ENCODE measurements at places on chromosomes 5 and 9.

DNA sequence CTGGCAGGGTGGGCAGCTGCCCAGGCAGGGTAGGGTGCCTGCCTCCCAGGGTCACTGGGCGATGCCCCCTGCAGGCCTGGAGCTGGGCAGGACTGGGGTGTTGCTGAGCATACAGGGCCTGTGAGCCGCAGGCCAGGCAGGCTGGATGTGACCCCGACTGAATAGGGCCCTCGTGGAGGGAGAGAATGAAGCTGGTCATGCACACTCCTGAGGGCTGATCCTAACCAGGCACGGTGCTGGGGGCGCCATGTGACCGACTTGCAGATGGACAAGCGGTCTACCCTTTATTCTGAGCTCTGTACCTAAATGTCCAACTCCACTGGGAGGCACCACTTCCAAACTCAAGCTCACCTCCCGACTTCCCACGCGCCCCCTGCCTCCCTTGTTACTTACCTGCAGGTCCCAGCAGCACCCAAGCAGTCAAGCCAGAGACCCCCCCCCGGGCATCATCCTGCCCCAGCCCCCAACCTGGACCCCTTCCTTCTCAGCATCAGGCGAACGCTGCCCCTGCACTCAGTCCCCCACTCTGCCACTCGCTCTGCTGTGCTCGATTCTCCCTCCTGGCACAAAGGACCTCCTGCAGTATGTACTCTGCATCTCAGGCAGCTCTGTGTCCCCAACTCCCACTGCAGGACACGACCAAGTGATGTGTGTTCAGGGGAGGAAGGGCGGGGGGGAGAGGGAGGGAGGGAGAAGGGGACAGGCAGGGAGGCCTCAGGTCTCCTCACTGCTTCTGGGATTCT, 76.8 kb upstream of the PHYKPL start:
- no peak for DNase-seq

GRCh38 chr5:177309351-177310191, 2.1 kb downstream of the MXD3 start:
- peak; percentile 85 for DNase-seq

- no peak for DNase-seq
These were observed 109.0 kb downstream of the MLLT3 start for GRCh38 chr9:20513126-20513913.

- peak; percentile 29 for DNase-seq
These were observed 35.4 kb downstream of the UBE2R2 start for GRCh38 chr9:33852216-33852826.

GRCh38 chr9:126682928-126683697, 69.4 kb downstream of the LMX1B start:
- DNase-seq, result no peak

DNA sequence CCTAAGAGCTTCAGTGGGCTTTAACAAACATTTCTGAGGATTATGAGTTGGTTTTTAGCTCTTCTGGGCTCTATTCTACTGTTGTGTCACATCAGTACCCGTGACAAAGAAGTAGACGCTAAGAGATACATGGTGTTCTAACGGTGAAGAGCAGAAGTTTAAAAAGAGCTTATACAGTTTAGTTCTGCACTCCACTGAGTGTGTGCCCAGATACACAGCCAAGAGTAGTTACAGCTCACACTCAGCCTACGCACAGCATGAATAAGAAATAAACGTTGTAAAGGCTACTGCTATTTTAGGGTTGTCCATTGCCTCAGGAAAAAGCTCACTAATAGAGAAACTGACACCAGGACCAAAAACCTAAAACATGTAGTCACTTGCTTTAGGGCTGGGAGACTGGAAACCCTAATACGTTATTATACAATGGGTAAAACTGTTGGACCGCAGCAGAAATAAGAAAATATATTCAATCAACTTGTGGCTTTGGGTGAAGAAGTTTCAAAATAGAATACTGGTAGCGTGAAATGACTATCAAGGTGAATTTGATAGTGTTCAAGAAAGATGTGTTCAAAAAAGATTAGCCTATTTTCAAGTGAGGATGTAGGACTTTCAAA, 34.7 kb downstream of the PSIP1 start:
- no peak for DNase-seq

- DNase-seq, result peak; percentile 33
These were observed 13.9 kb downstream of the REXO4 start for GRCh38 chr9:133403766-133404453.

- no peak for DNase-seq
These were observed 89.7 kb downstream of the DAP start for GRCh38 chr5:10671041-10672008.

DNA sequence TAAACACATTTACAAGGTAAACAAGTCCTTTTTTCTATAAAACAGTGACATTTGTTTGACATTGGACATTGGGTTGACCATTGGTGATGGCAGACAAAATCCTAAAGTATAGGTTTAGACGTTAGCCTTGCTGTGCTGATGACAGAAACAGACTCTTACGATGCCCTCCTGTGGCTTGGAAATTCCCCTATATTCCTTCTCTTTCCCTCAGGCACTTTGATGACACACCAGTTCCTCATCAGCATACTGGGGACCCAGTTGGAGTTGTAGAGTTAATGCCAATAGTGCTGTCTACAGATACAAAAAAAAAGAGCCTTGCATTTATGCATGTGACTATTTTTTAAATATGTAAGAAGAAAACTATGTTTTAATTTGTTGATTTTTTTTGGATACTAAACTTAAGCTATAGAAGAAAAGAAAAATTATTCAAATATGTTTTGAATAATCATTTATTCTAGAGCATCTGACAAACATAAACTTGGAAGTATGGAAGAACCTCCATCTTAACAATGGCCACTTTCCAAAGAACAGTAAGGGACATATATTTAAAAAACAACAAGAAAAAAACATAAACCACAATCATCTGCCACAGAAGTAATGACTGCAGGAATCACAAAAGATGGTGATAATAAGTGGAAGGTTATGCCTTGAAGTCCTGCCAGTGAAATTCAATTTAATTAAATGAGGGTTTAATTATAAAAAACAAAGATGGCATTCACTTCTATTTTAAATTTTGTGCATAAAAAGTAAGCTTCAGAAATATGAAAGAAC, 75.6 kb upstream of the SNCAIP start:
- no peak for DNase-seq

DNA sequence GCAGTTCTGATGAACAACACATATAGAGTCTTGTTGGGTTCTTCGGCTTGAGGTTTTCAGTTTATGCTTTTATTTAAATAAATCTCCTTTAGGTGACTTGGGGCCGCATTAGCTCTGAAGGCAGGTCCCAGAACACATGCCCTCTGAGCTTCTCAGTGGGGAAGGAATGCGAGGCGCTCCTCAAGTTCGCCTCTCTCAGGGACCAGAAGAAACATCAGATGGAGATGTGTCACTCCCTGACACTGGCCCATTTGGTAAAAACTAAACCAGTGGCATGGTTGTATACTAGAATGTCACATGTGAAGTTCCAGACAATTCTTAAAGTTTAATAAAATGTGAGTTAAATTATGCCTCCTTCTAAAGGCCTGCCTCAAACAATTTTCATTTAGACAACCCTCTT, 1.9 kb downstream of the MACROH2A1 start:
- DNase-seq, result no peak

DNA sequence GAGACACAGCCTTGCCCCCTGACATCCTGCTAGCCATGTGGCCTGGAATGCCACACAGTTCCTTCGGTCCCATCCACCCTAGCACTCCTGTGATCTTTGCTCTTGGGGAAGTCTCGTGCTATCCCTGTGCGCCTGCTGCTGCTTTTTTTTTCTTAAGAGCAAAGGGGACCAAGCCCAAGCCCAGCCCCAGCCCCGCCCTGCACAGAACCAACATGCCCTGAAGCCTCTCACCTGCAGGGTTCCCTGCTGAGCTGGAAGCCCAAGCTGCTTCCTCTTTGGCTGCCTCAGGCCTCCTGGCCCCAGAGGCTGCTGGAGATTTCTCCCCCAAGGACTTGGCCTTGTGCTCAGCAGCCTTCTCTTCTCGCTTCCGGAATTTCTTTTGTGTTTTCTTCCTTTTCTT, 1.8 kb downstream of the SURF6 start:
- DNase-seq, result no peak

DNA sequence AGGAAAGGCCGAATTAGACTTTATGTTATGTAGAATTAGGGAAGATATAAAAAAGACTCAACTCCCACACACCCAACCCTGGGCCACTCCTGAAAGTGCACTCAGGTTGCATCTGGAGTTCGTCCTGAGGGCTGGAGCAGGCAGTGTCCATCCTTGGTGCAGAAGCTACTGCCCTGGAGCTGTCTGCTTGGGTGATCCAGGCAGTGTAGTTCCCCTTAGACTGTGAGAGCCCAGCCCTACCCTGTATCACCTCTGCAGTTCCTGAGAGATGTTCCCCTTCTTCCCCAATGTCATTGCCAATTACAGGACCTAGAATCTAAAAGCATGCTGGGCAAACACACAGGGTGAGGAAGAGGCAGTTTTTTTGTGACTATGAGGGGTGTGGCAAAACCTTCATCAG, 368.3 kb upstream of the ST8SIA4 start:
- no peak for DNase-seq

DNA sequence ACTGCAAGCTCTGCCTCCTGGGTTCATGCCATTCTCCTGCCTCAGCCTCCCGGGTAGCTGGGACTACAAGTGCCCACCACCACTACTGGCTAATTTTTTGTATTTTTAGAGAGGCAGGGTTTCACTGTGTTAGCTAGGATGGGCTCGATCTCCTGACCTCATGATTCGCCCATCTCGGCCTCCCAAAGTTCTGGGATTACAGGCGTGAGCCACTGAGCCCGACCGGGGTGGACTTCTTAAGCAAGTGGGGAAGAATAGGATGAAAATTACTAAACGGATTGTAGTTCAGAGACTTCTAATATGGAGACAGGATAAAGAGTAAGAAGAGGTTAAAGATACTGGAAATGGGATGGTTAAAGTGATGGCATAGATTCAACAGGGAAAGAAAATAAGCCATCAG, 132.3 kb upstream of the IRX2 start:
- no peak for DNase-seq

DNA sequence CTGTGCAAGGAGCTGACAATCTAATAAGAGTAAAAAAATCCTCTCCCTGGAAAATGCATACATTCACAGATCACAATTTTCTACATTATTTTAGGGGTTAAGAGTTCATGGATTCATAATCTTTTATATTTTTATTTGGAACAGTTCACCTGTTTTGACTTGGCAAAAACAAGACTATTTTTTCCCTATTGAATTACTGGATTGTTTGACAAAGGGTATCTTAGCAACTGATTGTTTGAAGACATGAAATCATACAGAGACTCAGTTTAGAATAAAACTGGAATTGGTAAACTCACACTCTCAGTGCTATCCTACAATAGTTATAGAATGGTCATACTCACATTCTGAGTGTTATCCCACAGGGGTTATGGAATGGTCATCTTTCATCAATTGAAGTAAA, 358.2 kb upstream of the PTGER4 start:
- no peak for DNase-seq

- peak; percentile 30 for DNase-seq
These were observed 34.9 kb upstream of the SYNPO start for GRCh38 chr5:150605546-150605945.

GRCh38 chr5:2465383-2465782, 286.1 kb downstream of the IRX2 start:
- DNase-seq, result no peak

GRCh38 chr5:163409384-163409783, 28.0 kb upstream of the CCNG1 start:
- DNase-seq, result no peak

GRCh38 chr5:33891788-33892619, at the start of gene ADAMTS12:
Gene ADAMTS12 (minus strand): TSS chr5:33891990. CDS start chr5:33891856, 134 bp downstream.
- DNase-seq, result no peak

- DNase-seq, result no peak
These were observed 41.3 kb upstream of the FOXE1 start for GRCh38 chr9:97811533-97812246.

DNA sequence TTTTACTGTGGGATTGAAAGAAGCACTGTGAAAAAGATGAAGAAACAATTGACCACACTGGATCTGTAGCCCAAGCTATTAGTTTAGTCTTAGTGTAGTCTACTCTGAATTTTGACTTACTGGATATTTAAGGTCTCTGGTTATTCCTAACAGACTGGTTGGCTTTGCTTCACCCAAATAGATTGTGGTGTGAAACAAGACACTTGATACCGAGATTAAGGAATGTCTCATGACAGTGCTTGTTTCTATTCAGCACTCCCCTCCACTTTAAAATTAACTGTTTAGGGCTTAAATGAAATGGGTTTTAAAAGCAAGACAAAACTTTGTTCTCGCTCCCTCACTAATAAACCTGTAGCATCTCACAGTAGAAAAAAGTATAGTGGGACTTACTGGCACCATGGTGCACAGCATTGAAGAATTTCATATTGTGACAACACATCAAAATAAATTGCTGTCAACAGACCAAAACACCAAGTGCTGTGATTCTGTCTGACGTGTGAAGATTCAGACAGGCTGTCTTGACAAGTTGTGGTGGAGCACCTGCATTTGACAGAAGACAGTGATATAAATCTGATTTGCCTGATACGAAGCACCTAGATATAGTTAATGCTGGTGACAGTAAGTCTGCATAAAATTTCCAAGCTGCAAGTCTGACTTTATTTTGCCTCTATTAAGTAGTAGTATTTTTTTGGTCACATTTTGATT, 73.1 kb downstream of the PBX3 start:
- no peak for DNase-seq

- no peak for DNase-seq
These were observed 10.3 kb upstream of the LAMC3 start for GRCh38 chr9:130998597-130999244.

GRCh38 chr9:118536153-118536552, 832.0 kb downstream of the TLR4 start:
- no peak for DNase-seq

- DNase-seq, result no peak
These were observed 4.9 kb downstream of the SLC25A51 start for GRCh38 chr9:37899041-37899440.

DNA sequence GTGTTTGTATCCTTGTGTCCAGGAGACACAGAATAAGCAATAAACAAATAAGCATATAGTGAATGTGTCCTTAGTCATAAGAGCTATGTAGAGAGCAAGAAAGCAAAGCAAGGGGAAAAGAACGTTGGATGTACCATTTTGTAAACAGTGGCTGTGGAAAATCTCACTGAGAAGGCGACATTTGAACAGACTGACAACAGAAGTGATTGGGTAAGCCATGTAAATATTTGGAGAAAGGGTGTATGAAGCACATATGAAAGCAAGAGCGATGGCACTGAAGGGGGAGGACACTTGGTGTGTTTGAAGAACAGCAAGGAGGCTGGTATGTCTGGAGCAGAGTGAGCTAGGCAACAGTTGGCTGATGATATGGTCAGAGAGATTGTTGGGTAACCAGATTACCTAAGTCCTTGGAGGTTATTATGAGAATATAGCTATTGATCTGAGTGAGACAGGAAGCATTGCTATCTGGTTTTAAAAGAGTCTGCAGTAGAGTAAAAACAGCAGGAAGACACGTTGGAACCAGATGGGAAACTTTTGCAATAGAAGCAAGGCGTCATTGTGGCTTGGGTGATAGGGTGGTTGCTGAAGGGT, 115.5 kb upstream of the IL7R start:
- no peak for DNase-seq

- peak; percentile 54 for DNase-seq
These were observed 105.2 kb downstream of the SH3TC2 start for GRCh38 chr5:148957591-148958202.

DNA sequence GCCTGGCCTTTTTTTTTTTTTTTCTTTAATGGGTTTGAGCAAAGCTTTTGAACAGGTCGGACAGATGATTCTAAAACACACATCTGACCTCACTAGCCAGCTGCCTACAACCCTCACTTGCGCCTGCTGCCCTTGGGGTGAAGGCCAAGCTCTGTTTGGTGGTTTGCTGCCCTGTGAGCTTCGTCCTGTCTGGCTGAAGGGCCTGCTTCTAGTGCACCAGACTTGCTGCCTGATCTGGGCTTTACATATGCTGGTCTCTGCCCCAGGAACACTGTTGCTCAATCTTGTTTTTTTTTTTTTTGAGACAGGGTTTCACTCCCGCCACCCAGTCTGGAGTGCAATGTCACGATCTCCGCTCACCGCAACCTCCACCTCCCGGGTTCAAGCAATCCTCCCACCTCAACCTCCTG, 16.4 kb upstream of the DOLPP1 start:
- DNase-seq, result no peak

Data from NCI-H345 (cell line).